ENCODE measurements at places on chromosomes 7 and 10.

GRCh38 chr7:123367484-123368122 is 166.8 kb downstream of the IQUB start:
- no peak for DNase-seq

GRCh38 chr10:46224414-46224682 is 62.4 kb upstream of the ANTXRL start:
- no peak for DNase-seq

DNA sequence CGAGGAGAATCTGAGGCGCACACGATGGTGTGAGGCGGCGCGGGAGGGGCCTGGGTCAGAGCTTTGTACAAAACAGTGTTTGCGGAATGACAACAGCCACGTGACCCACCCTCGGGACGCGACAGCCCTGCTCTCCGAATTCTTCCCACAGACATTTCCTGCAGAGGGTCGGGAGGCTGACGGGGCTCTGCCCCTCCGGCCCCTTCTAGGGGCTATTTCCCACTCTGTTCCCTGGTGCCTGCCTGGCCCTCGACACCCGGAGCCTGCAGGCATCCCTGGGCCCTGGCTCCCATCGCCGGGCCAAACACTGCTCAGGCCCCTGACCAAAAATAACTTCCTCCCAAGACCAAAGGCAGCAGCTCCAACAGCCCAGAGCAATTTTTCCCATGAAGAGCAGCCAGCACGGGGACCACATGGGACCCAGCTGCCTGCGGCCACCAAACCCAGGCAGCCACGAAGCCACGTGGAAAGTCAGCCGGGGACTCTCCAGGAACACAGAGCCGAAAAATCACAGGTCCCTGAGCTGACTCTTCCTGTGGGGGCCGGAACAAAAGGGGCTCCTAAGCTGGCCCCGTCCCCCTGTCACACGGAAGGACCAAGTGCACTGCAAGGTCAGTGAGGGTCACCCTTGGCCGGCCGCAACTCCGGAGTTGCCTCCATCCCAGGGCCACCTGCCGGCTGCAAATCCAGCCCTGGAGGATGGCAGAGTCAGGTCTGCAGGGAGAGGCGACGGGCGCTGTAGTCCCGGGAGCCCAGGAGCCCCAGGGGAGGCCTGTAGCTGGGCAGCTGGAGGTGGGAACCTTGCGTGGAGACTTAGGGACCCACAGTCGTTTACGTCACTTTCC is 42.0 kb downstream of the PAPOLB start:
- no peak for DNase-seq

DNA sequence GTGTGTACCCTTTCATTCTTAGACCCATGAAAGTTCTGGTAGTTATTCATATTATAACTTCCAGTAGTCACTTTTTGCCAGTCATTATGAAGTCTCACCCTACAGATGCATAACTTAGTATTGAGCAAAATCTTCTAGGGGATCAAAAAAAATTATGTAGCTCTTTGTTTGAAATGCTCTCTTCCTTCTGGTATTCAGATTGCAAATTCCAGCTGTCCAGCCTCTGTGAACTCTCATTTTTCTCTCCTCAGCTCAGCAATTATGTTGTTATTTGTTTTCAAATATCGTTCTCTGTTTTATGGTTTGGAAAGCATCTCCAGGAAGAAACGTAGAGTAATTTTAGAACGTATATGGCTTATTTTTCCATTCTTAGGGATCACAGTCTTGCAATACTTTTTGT is 442.5 kb downstream of the SEMA3D start:
- DNase-seq = no peak

DNA sequence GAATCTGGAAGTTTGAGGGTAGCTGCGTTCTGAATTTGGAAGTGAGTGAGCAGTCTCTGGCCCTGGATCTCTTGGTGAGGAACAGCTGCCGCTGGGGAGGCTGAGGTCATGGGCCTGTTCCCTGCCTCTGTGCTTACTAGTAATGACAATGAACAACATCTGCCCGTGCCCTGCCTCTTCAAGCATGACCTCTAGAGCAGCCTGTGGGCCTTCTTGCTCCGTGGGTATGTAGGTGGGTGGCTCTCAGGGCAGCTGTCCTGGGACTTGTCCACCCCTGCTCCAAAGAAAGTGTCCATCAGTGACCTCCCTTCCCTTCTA is 186.2 kb downstream of the CXCL12 start:
- no peak for DNase-seq

DNA sequence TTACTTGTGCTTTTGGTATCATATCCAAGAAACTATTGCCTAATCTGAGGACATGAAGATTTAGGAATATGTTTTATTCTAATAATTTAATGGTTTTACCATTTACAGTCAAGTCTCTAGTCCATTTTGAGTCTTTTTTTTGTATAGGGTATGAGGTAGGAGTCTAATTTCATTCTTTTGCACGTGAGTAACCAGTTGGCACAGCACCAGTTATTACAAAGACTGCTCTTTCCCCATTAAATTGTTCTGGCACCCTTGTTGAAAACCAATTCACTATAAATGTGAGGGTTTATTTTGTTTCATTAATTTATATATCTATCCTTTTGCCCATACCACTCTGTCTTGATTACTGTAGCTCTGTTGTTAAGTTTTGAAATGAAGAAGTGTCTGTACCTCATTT is 381.6 kb downstream of the SUGCT start:
- no peak for DNase-seq

GRCh38 chr10:105770524-105771212 is 1129.6 kb downstream of the SORCS3 start:
- no peak for DNase-seq

DNA sequence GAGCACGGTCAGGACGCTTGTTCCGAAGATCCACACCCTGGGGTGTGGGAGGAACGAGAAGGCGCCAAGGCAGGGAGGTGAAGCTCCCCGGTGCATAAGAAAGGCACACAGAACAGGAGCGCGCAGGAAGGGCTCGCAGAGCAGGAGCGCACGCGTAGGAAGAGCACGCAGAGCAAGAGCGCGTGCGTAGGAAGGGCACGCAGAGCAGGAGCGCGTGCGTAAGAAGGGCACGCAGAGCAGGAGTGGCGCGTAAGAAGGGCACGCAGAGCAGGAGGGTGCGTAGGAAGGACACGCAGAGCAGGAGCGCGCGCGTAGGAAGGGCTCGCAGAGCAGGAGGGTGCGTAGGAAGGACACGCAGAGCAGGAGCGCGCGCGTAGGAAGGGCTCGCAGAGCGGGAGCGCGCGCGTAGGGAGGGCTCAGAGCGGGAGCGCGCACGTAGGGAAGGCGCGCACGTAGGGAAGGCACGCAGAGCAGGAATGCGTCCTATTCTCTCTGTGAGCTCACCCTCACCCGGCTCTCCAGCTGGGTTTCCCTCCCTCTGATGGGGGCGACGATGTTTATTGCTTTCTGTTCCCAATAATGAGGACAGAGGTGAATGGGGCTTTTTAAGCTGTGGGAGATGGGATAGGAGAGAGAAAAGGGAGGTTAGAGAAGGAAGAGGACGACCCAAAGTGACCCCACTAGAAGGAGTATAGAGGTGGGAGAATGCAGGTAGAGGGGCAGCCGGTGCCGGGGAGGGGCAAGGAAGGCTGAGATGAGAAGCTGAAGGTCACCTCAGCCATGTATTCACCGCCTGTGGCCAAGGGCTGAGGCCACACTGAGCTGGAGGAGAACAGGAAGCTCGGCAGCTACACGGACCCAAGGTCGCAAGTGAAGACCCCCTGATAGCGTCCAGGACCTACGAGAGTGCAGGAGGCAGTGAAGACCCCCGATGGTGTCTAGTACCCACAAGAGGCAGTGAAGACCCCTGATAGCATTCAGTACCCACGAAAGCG is 423.2 kb downstream of the PTPRN2 start:
- DNase-seq = no peak

DNA sequence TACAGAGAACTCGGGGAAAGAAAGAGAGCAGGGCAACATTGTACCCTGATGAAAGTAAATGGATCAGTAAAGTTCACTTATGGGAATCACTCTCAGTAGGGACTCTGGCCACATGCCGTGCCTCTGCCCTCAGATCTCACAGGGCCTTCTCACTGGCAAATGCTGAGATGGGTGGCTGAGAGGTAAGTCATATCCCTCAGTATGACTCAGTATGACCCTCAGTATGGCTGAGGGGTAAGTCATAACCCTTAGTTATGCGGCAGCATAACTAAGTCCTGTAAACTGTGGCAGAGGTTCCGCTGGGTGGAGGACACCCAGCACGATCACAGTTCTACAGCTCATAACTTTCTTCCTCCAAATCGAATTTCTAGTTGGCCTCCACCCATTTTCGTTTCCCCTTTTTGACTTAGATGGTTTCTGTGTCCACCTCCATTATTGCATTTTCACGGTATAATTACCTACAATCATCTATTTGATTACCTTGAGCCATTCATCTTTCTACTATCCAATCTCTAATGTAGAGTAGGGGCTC is 26.5 kb upstream of the WNT16 start:
- no peak for DNase-seq

DNA sequence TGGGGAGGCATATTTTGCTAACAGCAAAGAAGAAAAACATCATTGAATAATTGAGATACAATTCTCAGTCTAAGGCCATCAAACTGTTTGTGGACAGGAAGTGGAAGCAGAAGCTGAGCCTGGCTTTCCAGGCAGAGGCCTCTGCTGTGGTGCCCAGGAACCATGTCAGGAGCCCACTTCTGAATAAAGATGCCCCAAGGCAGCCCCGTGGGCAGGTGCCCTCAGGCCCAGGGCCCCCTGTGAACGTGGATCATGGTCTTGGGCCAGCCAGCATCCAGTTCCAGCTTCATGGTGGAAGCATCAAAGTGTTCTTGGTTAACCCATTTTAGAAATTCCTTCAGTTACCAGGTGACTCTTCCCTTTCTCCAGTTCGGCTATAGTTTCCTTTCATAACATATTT is 346.8 kb downstream of the PTPRN2 start:
- no peak for DNase-seq

DNA sequence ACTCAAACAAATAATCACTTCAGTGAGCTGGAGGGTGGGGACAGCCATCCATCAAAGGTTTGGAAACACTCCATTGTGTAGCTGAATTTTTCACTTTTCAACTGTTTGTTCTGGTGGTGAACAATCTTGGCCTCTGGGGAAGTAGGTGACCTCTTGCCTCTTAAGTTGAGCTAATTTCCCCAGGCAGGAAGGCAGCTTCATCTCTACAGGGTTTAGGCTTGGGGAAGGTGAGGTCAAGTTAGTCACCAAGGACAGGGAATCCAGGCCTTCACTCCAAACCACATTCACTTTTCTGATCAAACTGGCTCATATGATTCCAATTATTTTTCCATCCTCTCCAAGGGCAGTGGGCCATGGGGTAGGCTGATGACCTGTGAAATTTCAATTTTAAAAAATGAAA is 138.3 kb upstream of the HABP2 start:
- DNase-seq = no peak
